ENCODE measurements at places on chromosomes 4 and X.

- DNase-seq, result no peak
These were observed 181.0 kb downstream of the AASDH start for GRCh38 chr4:56206258-56206657.

GRCh38 chr4:45776146-45776545 lies 347.7 kb downstream of the GABRG1 start:
- no peak for DNase-seq

- DNase-seq, result peak; percentile 73
These were observed at the start of gene SPOCK3 for GRCh38 chr4:167234316-167234881. SPOCK3 (minus strand) TSS chr4:167234494.

DNA sequence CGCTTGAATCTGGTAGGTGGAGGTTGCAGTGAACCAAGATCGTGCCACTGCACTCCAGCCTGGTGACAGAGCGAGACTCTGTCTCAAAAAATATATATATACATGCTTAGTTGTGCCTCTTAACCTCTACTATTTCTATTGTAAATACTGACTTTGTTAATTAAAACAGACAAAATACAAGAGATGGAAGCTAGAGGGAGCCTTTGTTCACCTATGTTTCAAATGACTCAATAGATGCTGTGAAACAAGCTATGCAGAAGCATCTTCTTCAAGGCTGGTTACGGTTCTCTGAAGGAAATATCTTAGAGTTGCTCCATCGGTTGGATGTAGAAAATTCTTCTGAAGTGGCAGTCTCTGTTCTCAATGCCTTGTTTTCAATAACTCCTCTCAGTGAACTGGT lies 6.2 kb downstream of the NCAPG start:
- DNase-seq, result no peak

GRCh38 chr4:46329118-46329976 lies 60.6 kb downstream of the GABRA2 start:
- DNase-seq, result no peak

DNA sequence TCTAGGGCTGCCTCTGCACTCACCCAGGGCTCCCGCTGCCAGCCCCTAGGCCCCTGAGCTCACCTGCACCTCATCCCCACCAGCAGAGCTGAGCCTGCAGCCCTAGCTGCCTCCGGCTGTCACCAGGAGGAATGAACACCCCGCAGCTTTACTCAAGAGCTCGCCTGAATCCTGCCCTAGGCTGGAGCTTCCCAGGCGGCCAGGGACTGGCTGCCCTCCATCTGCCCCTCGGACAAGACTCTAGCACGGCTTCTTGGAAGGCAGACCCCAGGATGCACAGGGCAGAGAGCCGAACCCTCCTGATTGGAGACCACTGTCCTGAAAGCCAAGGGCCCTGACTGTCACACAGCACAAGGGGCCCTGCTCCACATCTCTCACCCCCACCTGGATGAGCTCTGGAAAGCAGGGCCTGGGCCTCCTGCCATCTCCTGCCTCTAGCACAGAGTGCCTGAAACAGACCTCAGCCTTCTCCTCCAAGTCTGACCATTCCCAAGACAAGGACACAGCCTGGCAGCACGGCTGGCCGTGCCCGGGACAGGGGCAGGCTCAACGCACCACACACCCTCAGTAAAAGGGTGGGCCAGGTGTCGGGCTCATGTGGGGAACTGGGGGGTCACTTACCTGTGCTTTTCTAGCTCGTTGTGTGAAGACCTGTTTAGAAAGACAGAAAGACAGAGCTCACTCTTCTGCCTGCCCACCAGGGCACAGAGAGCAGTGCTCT lies 4.4 kb downstream of the MXD4 start:
- no peak for DNase-seq

GRCh38 chr4:42637867-42638266 lies 19.0 kb downstream of the ATP8A1 start:
- no peak for DNase-seq

GRCh38 chrX:69374569-69374968 lies 129.6 kb upstream of the NALF2 start:
- DNase-seq, result no peak
